ENCODE measurements at places on chromosomes 7 and 10.
A peak's percentile ranks its signal among the peaks of the same experiment; 100 is the strongest.

DNA sequence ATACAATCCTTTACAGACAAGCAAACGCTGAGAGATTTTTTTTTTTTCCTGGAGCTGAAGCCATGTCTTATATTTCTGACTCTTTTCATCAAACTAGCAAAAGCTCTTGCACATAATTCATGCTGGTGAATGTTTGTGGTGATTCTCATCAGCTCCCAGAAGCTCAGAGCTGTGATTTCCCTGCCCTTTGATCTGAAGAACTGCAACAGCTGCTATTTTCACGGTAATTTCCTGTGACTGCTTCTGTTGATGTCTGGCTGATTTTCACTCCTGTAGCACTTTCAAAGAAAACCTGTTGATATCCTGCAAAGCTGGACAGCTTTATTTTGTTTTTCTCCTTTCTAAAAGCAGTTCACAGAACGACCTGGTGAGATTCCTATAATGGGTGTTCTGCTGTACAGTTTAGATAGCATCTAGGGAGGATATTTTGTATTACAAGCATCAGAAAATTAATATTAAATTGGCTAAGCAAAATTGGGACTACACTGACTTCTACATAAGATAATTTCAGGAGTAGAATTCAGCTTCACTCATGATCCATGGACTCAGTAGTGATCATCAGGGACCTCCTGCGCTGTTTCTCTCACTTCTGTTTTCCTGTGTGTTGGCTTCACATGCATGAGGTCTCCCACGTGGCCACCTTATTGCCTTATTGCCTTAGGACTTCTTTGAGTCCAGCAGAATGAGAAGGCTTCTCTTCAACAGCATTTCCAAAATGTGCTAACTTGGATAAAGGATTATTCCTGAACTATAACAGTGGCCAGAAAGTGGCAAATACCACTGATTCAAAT lies 1111.6 kb upstream of the SORCS1 start:
- DNase-seq, result no peak

GRCh38 chr7:157743781-157744525 lies 407.1 kb downstream of the DNAJB6 start:
- DNase-seq, result no peak

GRCh38 chr7:114988755-114989375 lies 67.0 kb downstream of the MDFIC start:
- no peak for DNase-seq

DNA sequence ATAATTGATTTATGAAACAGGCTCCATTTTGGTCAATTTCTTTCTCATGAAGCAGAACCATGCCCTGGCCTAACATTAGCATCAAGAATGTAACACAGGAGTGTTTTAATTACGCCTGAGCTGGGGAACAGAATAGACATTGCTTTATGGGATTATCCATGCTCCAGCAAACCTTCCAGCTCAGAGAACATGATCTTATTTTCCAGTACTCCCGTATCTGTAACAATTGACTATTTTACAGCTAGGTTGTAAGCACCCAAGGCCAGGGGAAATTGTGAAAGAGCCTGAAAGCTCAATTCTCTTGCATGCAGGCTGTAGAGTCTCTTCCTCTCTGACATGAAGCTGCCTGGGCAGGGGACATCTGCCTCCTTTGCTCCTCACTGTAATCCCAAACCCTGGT lies 30.8 kb upstream of the CRYGN start:
- no peak for DNase-seq

GRCh38 chr7:134891262-134891695 lies 95.0 kb upstream of the AGBL3 start:
- no peak for DNase-seq

GRCh38 chr10:72095195-72095594 lies 6.8 kb upstream of the SPOCK2 start:
- DNase-seq, result no peak

DNA sequence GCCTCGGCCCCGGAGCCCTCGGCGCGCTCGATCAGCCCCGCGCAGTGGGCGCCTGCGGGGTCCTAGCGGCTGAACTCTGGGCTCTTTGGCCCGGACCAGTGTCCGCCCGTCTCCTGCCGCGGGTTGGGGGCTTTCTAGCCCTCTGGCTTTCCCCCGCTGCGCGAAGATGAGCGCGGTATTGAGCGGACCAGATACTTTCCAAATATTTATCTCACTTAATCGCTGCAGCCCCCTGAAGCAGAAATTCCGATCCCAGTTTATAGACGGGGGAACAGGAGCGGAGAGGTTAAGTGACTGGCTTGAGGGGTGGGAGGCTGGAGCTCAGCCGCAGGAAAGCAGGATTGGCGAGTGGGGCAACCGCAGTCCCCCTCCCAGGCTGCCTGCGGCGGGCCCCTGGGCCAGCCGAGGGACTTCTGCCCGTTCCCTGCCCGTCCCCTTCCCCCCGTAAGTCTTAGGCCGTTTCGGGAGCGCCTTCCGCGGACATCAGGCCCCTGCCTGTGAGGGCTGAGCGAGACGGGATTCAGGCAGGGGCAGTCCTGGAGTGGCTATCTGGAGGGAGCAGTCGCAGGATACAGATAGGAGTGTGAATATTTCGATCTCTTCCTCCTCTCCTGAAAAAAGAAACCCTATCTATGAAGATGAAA lies 565 bp downstream of the STRIP2 start:
- no peak for DNase-seq

DNA sequence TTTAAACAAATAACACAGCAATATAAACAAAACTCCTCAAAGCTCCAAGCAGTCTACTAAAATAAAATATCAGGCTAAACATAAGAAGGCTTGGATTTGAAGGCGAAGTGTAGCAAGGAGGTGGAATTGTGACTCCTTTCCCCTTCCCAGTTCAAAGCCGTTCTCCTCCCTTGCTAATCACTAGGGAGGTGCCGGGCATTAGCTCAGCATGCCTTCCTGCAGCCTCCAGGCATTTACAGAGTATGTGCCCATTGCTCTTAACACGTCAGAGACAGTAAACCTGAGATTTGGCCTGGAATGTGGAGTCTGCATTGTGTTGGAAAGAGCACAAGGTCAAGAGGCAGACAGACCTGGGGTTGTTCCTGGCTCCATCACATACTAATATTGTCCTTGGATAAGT lies 15.6 kb downstream of the CNNM1 start:
- no peak for DNase-seq

DNA sequence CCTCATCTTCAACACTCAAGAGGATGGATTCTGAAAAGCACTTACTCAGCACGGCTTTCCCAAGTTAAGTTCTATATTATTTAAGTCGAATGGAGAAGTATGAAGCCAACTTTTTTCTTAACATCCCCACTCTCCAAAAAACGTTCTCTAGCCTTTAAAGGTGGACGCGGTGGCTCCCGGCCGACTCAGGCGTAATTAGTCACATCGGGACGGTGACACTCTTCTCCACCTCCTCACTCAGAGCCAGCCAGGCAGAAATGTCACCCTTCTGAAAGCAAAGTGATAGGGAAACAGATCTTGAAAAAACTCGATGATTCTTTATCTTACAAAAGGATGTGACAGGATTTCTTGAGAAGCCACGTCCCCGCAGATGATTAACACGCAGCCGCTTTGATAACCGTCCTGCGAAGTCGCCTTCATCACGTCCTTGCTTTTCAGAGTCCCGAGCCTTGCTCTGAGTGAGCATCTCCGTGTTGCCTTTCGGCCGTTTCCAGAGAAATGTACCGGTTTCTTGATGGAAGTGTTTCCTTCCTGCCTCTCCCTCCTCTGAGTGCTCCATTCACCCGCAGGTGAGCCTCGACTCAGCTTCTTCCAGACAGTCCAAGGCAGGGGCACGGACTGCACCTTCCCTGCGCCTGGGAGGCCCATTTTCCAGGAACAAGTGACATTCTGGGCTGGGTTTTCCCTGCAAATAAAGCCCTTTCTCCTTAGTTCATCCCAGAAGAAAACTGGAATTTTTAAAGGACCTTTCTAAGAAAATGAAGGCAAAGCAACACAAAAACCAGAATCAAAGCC lies 314.8 kb downstream of the DNAJB6 start:
- no peak for DNase-seq

- no peak for DNase-seq
Observed at GRCh38 chr7:27071622-27072390, 24.0 kb downstream of the HOXA1 start.

GRCh38 chr10:97498841-97499560 lies at the start of gene UBTD1:
UBTD1 (plus strand) TSS chr10:97498924; CDS start chr10:97499204, 280 bp downstream.
- DNase-seq, result peak; percentile 50

- DNase-seq, result no peak
Observed at GRCh38 chr7:77570330-77571011, 33.4 kb downstream of the PTPN12 start.

- no peak for DNase-seq
Observed at GRCh38 chr10:24349379-24350001, 140.6 kb downstream of the KIAA1217 start.

GRCh38 chr10:11931038-11931437 lies 107.9 kb downstream of the PROSER2 start:
- no peak for DNase-seq

DNA sequence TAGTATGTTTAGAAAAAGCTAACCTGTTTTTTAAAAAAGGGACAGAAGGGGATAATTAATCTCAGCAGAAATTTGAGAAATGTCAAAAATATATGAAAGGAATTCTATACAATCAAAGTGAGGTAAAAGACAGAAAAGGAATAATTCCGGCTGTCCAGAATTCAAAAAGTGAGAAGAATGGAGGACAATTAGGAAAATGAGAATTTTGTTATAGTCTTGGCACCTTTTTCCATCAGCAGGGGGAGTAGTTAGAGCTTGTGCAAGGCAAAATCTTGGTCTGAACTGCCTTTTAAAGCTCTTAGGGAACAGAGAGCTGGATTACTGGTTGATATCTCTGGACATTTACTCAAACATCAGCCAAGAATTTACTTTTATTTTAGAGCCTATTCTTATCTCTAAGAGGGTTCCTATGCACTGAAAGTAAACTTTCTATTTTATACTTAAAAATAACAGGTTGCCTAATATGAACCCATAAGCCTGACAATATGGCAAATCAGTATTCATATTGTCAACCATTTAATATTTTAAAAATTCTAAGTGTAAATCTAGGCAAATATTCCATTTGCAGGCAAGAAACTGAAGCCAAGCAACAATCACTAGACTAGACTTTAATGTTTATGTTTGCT lies 185.6 kb downstream of the ANK3 start:
- no peak for DNase-seq

DNA sequence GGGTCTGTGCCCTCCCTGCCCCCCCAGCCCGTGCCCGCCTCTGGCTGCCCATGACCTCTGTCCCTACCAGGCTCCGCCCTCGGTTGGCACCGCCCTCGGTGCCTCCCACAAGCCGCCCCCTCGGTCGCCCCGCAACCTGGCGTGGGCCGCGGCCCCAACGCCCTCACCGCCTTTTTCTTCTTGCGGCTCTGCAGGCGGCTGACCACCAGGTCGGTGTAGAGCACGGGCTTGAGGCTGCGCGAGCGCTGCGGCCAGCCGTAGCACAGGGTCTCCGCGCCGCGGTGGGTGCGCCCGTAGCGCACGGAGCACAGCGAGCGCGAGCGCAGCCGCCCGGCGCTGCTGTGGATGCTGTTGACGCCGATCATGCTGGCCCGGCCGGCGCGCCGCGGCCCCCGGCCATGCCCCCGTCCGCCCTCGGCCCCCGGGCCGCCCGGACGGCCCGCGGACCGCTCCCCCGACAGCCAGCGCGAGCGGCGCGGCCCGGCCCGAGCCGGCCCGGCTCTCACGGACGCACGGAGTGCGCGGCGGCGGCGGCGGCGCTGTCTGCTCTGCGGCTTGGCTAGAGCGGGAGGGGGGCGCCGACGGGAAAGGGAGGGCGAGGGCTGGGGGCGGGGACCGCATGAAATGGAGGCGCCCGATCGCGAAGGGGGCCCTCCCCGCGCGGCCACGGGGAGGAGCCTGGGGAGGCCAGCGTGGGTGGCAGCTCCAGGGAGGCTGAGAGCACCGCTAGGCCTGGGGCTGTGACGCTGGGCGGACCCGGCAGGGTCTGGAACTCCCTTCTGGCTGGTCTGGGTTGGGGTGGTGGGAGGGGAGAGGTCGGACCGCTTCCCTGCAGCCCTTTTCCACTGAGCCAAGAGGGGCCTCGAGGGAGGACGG lies 9.6 kb downstream of the PSD start:
- peak; percentile 49 for DNase-seq

- no peak for DNase-seq
Observed at GRCh38 chr7:112448891-112449290, 1.4 kb upstream of the IFRD1 start.

DNA sequence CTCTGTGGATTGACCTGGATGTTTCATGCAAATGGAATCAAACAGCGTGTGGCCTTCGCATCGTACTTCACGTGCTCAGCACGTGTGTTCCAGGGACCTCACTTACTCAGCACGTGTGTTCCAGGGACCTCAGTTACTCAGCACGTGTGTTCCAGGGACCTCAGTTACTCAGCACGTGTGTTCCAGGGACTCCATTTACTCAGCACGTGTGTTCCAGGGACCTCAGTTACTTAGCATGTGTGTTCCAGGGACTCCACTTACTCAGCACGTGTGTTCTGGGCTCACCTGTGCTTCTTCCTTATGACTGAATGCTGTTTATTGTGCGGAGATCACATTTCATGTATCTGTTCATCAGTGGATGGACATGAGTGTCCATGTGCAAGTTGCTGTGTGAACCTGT lies 22.0 kb downstream of the INPP5A start:
- no peak for DNase-seq

DNA sequence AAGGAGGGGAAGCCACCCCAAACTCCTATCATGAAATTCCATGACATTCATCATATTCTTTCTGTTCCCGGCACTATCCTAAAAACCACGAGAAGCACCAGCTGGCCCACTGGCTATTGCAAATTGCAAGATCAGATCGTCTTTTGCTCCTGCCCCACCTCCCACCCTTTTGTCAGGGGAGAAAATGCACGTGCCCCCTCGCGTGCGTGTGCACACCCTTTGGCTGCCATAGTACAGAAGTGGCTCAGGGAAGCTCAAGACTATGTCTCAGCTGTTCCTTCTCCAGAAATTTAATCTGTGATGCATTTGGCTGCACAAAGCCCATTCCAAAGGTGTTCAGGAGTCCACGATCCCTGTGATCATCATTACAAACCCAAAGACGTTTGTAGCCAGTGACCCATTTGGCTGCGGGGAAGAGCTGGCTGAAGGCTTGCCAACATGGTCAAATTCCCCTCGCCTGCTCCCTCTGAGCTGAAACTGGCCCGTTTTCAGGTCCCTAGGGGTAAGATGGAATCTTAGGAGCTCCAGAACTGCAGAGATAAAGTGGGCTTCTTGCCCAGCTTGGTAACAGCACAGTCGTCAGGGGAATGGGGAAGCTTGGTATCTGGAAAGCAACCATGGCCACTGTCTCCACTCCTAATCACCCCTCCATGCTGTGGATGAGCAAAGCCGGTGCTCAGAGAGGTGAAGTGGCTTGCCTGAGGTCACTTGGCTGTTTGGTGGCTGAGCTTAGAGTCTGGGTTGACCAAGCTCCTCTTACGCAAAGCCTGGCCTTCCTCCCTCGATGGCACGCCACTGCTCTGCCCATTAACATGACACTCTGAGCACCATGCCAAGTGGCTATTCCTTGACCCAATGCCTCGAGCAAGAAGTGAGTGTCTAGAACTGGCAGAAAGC lies 155.4 kb downstream of the NEURL1 start:
- no peak for DNase-seq

DNA sequence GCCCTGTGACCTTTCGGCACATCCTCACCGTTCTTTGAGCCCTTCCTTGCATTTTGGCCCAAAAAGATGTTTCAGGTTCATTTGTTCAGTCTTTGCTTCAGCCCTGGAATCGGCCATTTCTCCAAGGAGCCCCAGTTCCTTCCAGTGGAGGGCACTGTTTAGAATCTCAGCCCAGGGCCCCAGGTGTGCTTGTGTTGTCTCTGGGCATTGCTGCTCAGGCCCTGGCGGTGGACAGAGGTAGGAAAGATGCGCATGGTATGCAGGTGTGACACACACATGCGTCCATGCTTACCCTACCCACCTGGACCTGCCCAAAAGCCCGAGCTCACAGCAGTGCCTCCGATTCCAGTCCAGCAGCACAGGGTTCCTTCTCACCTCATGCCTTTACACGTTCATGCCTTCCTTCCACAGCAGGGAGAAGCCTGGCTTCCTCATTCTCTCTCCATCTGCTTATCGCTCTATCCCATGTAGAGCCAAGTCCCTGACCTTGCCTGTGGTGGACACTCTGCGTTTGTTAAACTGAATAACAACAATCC lies 70.6 kb downstream of the LHPP start:
- DNase-seq, result no peak

Measured in CD8-positive, alpha-beta T cell (primary cell).